Stimulated activated CD4-positive, alpha-beta T cell treated with anti-CD3 and anti-CD28 coated beads, Interleukin-4, amount 100 ng/mL, for 24 hours (primary cell): ENCODE measurements at places on chromosomes 11 and 22.

DNA sequence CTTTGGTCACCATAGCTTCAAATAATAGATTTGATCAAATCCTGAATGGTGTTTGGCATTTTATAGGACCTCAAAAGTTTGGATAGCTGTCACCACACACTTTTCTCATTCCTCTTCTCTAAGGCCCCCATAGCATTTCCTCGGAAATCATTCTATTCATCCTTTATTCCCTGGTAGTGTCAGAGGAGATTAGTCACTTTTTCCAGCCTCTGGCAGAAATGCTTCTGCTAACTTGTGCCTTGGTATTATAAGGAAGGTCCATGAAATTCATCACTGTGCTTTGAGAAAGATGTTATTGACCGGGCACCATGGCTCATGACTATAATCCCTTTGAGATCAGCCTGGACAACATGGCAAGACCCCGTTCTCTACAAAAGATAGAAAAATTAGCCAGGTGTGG lies 19.7 kb upstream of the NUP160 start:
- no peak for DNase-seq

DNA sequence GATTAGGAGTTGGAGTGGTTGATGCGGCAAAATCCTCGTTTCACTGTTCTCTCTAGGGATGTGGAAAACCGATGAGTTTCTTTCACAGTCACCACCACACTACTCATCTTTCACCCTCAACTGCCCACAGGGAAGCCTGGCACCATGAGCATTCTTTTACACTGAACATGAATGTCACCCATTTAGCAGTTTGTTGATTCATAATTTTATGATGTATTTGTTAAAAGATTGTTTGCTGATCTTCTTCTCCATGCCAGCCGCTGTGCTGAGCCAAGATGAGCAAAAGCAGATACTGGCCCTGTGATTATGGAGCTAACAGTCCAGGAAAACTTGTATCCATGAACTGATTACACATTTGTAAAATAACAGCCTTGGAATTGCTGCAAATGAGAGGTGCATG lies 3.9 kb upstream of the SCGB1D2 start:
- no peak for DNase-seq

DNA sequence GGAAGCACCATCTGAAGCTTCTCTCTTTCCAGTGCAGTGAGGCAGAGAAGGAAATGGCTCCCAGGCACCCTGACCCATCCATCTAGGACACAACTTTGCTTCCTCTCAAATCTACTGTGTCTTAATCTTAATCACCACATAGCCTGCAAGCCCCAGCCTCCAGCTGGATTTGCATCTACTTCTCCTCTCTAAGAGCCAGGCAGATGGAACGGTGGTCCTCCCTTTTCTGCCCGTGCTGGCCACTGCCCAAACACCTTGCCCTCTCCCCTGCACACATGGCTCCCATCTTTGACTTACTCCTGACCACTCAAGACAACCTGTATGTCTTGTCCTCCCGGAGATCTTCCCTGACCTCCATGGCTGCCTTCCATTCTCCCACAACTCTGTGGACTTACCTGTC lies 7.4 kb downstream of the MS4A10 start:
- DNase-seq = no peak

DNA sequence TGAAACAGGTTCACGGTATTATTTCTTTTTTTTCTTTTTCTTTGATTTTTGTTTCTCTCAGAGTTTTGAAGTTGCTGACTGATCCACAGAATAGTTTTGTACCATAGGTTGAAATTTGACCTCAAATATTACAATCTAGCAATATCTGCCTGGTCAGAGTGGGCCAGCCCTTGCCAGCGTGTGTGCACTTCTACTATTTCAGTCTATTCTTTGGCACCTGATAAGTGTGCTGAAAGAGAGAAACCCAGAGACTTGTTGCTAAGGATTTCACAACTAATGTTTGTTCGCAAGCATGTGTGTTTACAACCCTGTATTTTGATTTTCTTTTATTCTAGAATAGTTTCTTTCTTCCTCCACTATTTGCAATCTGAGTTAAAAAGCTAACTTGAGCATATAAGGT lies 1125.2 kb upstream of the CNTN5 start:
- DNase-seq = no peak

GRCh38 chr11:16151138-16151537 lies 205.2 kb downstream of the SOX6 start:
- no peak for DNase-seq

- peak; percentile 79 for DNase-seq
These were observed at the start of gene UNC93B1 for GRCh38 chr11:68003846-68004550. Gene UNC93B1 (minus strand): TSS chr11:68004097. CDS start chr11:68004043, 54 bp downstream.

DNA sequence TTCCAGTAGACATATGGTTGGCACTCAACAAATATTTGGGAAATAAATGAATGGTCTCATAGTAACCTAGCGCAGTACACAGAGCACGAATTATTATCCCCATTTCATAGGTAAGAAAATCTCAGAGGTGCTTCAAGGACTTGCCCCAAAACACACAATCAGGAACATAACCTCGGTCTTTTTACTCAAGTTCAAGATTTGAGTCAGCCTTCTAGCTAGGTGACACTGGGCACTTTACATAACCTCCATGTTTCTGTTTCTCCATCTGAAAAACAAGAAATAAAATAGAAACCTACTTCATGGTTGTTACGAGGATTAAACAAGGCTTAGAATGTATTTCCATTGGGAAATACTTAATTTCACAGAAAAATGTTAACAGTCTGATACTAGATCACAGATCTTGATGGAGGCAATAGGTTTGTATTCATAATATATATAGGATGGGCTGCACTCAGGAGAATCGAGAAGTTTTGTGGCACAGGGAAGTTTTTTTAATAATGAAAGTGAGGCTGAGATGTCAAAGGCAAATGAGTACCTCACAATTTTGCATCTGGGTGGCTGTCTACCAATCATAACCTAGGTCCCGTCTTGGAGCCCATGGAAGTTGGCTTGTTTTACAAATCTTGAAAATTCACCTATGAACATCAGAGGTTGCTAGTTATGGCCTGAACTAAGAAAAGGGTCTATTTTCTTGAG lies 147.4 kb upstream of the ZC3H12C start:
- DNase-seq = no peak

GRCh38 chr11:66159324-66159984 lies 89.4 kb downstream of the PACS1 start:
- no peak for DNase-seq

DNA sequence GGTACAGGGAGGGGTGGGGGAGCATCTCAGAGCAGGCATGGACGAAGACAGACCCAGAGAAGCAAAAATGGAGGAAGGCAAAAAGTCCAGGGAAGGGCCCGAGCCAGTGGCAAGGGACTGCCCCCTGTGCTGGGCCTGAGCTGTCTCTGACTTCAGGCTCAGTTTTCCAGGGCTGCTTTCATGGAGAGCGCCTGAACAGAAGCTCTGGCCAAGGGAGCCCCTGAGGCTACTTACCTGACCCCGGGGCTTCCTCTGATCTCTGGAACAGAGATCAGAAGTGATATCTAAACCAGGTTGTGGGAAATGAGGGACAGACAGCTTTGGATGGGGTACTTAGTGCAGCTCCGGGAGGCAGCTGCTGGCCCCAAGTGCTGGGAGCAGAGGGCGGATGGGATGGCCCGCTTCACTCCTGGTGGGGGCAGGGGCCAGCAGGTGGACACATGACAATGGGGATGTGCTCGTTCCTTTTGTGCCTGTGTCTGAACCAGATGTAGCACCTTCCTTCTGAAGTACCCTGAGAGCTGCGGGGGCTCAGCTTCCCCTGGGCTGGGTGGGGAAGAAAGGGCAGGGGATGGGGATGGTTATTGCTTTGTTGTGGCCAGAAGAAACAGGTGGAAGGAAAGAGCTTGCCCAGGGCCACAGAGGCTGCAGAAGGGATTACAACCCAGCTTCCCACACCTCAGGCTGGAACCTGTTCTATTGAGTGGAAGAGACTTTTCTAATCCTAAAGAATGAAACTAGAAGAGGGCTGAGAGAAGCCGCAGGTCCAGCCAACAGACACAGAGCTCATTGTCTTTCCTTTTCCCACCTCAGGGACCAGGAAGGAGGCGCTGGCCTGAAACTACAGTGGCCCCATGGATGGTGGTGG lies 5.7 kb downstream of the LRRC10B start:
- no peak for DNase-seq

DNA sequence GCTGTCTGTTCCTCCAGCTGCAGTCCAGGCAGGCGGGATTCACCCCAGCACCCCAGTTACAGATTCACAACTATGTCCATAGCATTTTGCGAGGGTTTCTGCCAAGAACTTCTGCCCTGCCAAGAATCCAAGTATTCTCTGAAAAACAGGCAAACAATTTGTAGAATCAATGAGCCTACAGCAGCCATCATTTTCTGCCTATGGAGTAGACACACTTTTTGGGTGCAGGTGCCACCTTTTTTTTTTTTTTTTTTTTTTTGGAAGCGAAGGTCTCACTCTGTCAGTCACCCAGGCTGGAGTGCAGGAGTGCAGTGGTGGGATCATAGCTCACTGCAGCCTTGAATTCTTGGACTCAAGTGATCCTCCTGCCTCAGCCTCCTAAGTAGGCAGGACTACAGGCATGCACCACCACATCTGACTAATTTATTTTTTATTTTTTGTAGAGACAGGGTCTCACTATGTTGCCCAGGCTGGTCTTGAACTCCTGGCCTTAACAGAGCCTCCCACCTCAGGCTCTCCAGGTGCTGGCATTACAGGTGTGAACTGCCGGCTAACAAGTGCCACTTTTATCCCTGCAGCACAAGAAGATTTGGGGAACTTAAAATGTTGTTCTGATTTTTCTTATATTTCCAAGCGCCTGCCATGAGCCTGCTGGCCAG lies 195.1 kb downstream of the SNX19 start:
- DNase-seq = no peak

GRCh38 chr11:23206741-23207336 lies 346.6 kb upstream of the CCDC179 start:
- DNase-seq = no peak

DNA sequence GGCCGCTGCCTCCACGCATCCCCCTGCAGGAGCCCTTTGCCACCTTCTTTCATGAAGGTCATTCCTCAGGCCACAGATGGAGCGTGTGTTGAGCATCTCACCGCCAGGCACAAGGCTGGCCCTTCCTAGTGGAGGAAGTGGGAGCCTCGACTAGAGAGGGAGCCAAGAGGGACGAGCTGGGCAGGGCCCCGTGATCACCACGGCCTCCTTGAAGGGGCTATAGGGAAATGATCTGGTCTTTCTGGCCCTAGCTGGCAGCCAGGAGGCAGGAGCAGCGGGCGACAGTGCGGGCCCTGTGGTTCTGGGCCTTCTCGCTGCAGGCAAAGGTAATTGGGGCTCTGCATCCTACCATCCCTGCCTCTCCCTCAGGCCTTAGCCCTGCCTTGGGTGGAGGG lies 49.1 kb downstream of the PISD start:
- DNase-seq = no peak

GRCh38 chr11:20031155-20032001 lies 128.9 kb downstream of the DBX1 start:
- no peak for DNase-seq

- DNase-seq = no peak
These were observed 528.3 kb downstream of the BUD13 start for GRCh38 chr11:116244439-116244838.

GRCh38 chr11:7691759-7692350 lies 14.4 kb downstream of the OVCH2 start:
- DNase-seq = no peak

DNA sequence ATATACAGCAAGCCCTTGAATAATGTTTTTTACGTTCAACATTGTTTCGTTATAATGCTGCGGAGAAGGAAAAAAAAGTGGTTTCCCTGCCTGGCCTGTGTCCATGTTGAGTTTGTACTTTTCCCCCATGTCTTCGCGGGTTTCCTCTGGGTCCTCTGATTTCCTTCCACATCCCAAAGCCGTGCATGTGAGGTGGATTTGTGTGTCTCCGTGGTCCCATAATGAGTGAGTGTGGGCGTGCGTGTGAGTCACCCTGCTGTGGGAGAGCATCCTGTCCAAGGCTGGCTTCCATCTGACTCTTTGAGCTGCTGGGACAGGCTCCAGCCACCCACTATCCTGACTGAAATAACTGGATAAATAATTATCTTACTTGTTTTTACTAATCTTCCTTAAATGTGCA lies 29.6 kb upstream of the SNX19 start:
- DNase-seq = no peak

DNA sequence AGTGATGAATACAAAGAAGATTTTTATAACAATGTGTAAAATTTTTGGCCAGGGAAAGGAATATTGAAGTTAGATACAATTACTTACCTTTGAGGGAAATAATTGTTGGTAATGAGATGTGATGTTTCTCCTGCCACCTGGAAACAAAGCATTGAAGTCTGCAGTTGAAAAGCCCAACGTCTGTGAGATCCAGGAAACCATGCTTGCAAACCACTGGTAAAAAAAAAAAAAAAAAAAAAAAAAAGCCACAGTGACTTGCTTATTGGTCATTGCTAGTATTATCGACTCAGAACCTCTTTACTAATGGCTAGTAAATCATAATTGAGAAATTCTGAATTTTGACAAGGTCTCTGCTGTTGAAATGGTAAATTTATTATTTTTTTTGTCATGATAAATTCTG lies 5.3 kb downstream of the BIRC3 start:
- DNase-seq = no peak

GRCh38 chr11:130602641-130603334 lies 154.3 kb downstream of the ADAMTS15 start:
- DNase-seq = no peak

GRCh38 chr11:72574548-72575460 lies 99.4 kb downstream of the PDE2A start:
- no peak for DNase-seq

DNA sequence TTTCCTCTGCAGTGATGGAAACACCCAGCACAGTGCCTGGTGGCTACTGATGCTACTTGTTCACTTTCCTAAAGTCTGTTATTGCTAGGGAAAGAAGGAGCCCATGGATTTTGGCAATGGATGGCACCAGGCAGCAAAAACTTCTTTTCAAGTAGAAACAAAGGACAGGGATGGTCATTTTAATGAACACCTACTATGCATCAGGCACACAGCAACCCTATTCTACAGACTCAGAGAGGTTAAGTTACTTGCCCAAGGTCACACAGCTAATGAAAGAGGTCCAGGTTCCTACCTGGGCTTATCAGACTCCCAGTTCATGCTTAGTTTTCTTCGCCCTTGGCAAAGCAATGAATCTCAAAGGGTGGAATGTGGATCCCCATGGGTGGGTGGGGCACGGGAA lies 36.9 kb upstream of the CD82 start:
- no peak for DNase-seq

- no peak for DNase-seq
These were observed 294.7 kb upstream of the ZC3H12C start for GRCh38 chr11:109798521-109798920.

GRCh38 chr11:113016905-113017304 lies 55.7 kb downstream of the NCAM1 start:
- DNase-seq = no peak
